Esophagus muscularis mucosa (tissue), 4 donors: ENCODE measurements at places on chromosomes 2 and 18. TPM values are rescaled to one million over a fixed set of nuclear protein-coding genes. Genes with fewer than 3 reads are reported as not detected.

DNA sequence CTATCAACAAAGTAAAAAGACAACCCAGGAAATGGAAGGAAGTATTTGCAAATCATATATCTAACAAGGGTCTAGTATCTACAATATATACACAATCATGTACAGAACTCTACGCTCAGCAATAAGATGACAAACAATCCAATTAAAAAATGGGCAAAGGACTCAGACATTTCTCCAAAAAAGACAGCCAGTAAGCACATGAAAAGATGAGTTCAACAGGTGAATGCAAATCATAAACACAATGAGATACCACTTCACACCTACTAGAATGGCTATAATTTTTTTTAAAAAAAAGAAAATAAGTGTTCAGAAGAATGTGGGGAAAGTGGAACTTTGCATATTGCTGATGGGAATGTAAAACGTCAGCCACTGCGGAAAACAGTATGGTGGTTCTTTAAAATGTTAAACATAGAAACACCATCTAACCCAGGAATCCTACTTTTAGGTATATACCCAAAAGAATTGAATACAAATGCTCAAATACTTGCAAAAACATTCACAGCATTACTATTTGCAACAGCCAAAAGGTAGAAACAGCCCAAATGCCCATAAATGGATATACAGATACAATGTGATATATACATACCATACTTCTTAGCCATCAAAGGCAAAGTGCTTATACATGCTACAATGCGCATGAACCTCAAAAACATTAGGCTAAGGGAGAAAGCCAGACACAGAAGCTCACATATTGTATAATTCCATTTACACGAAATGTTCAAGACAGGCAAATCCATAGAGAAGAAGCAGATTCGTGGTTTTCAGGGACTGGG lies 121.2 kb downstream of the CABYR start:
- peaks cover 39% of the 10 kb centered on the region for H3K4me1 ChIP-seq
- no peaks in the 10 kb centered on the region for H3K27me3 ChIP-seq
- no peak for DNase-seq
- no peaks in the 10 kb centered on the region for H3K36me3 ChIP-seq
- no peak overlapping the region for H3K27ac ChIP-seq

DNA sequence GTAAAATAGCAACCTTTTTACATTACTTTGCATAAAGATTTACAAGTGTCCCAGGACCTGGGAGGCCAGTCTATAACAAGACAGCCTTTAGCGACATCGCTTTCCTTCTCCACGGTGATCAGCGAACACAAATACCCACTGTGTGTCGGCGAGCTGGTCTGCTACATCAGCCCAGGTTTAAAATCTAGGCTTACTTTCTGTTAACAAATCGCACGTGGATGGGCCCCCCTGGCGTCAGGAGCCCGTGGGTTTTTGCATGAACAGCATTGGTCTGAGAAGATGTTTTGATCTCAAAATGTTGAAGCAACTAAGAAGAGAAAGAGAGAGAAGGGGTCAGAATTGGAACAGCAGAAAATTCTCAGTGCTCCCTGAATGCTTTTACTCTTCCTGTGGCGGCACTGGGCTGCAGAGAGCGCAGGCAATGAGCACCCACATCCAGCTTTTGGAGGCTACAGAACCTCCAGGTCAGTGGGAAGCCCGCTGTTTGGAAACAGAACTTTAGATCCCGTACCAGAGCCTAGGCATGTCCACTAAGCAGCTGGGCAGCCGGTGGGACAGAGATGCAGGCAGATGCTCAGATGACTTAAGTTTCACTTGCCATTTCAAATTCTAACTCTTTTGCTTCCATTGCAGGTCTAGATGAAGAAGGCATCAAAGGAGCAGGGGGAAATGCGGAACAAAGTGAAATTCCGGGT lies 32.9 kb downstream of the CYP27C1 start:
- DNase-seq: no peak
- no peaks in the 10 kb centered on the region for H3K4me1 ChIP-seq
- no peak overlapping the region for H3K4me3 ChIP-seq
- H3K27ac ChIP-seq: no peak overlapping the region

DNA sequence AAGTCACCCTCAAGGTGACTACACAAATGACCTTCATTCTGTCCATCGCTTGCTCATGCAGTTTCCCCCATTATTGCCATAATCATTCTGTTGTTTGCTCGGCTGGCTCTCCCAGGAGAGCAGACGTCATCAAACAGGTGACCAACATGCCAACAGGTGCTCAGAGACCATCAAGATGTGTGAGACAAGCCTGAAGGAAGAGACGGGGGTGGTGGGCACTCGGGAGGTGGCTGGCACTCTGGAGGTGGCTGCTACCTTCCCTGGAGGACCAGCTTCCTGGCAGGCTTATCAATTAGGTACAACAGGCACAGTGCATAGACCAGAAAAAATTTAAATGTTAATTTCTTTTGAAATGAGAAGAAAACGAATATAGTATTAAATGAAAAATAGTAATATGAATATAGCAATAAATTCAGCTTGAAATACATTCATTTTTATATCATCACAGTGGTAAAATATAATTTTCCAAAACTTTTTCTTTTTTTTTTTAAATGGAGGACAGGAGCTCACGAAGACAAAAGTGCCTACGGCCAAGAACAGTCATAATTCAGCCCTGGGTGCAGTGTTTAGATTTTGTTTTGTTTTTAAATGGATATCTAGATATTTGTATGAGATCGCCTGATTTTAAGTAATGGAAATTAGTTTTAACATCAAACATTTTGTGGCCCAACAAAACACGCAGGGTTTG lies 16.9 kb upstream of the HAAO start:
- H3K4me1 ChIP-seq: peaks cover 25% of the 10 kb centered on the region
- H3K36me3 ChIP-seq: no peaks in the 10 kb centered on the region
- H3K27ac ChIP-seq: peak overlapping the region; percentile 100
- no peaks in the 10 kb centered on the region for H3K27me3 ChIP-seq
- H3K4me3 ChIP-seq: peak overlapping the region; percentile 75

DNA sequence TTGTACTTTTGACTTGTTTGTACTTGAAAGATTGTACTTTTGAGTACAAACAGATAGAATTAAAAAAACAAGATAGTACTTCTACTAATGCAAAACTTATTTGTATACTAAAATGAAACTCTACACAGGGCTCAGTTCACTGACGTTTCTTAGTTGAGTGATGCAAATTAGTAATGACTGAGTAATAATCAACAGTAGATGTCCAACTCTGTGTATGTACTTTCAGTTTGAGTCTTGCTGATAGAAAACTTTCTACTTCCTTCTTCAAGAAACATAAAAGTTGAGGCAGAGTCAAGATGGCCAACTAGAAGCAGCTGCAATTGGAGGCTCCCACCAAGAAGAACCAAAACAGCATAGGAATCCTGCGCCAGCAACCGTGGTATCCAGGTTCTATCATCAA lies 585.0 kb downstream of the NR4A2 start:
- no peaks in the 10 kb centered on the region for H3K27me3 ChIP-seq
- no peak overlapping the region for H3K4me3 ChIP-seq
- DNase-seq: no peak

Gene LIMS4
- 7.1 TPM for total RNA-seq
